ENCODE measurements at places on chromosomes 13 and 19.

DNA sequence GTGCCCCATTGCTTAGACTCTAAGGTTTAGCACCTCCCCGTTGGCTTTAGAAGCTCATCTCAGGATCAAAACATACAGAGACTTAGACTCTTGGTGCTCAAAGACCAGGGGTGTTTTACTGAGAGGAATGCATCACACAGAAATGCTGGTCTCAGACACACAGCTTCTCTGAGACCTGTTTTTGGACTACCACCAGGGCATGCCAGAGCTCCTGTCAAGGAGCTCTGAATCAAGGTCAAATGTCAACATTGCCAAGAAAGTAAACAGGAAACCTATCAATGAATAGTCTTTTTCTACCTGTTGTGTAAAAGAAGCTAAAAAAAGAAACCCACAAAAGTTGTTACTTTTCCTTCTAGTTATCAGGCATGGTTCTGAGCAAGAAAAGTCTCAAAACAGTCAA is 149.2 kb downstream of the COL4A1 start:
- DNase-seq = no peak

- no peak for DNase-seq
Observed at GRCh38 chr19:27751044-27751391, 1461.9 kb downstream of the UQCRFS1 start.

DNA sequence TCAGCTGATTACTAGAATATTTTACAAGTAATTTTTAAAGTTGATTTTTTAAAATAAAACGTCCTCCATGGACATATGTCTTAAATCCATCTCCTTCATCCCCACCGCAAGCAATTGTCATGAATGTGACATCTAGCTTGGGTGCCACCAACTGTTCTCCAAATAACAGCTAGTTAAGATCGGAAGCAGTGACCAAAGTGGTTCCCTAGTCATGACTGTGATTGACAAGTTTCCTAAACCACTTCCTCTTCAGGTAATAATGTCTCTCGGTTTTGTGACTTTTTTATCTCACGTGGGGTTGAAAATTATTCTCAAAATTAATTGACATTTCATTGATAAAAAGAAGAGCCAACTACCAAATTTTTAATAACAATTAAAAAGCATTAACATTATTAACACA is 135.3 kb upstream of the MIR17HG start:
- DNase-seq = no peak

- DNase-seq = no peak
Observed at GRCh38 chr19:9871626-9872338, 36.7 kb downstream of the PIN1 start.

GRCh38 chr13:50598338-50598737 is 245.2 kb downstream of the DLEU7 start:
- DNase-seq = no peak

DNA sequence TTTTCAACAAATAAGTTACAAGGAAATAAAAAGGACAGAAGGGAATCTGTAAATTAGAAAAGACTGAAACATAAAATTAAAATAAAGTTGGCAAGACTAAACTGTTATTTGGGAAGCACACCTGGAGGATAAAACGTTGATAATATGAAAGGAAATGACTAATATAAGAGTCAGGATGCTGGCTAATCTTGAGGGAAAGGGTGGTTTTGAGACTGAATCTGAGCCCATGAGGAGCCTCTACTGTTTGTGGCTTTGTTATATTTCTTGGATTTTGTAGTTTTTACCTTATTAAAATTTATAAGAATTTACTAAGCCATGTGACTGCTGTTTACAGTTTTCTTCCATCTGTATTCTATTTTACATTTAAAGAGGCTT is 718.0 kb upstream of the SPRY2 start:
- no peak for DNase-seq

GRCh38 chr19:28586474-28586873 is 626.5 kb downstream of the UQCRFS1 start:
- no peak for DNase-seq

DNA sequence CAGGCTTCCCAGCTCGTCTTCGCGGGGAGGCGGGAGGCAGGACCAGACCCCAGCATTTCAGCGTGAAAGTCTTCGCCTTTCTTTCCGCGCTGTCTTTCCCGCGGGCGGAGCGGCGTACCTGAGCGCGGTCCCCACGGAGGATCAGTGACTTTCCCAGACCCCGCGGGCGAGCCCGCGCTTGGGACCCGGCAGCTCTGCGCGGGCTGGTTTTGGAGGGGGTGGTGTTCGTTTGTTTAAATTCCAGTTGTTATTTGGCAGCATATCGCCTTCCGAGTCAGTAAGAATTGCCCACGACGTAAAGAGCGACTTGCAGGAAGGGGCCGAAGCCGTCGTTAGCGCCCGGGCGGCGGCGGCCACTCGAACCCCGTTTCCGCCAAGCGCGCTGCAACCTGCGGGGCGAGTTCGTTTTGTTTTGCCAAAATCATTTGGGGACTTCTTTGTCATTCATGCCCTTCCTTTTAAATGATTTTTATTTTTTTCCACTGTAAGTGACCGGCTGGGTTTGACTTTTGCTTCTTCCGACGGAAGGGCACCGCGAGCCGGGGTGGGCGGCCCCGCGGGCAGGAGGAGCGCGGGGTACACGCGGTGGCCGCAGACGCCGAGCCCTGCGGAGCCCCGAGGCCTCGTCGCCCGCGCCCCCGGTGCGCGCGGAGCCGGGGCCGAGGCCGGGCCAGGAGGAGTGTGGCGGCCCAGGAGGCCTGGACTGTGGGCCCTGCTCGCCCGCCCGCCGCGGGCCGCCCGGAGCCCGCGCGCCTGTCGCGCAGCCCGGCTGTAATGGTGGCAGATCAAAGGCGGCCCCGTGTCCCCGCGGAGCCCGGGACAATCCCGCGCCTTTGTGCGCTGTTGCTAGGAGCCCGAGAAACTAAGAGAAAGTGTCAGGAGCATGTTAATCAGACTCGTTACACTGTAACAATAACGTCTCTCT is 75.9 kb downstream of the ZIC5 start:
- DNase-seq = no peak
